ENCODE measurements at places on chromosomes 16 and 17.
A peak's percentile ranks its signal among the peaks of the same experiment; 100 is the strongest.

DNA sequence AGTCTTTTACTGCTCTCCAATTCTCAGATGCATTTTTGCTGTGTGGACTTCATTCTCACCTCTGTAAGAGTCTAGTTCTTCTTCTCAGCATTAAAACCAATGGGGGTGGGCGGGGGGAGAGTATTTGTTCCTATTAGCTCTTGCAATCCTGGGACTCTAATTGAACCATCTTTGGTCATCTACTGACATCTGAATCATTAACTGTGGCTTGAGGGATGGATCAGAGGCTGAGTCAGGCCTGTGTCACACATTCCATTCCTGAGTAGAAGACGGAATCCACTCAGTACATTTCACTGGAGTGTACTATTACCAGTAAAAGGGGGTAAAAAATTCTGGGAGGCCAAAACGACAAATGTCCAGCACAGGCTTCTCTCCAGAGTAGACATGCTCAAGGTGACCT lies 12.8 kb upstream of the ZNF23 start:
- DNase-seq = peak; percentile 65

GRCh38 chr16:82584553-82585152 lies 42.1 kb upstream of the CDH13 start:
- no peak for DNase-seq

DNA sequence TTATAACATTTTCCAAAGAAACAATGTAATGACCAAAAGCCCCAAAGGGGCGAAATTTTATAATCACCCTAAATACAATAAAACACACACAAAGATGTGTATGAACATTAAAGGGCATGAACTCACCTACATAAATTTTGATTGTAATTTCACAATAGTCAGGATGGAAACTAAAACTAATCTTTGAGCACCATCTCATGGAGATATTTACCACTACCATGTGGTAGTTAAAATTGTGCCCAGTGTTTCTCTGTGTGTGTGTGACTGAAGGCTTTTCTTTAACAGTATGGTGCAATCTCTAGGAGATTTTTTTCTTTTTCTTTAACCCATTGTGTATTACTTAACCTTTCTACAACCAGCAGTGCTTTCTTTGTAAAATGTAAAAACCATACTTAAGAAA lies 19.7 kb upstream of the MEIOC start:
- peak; percentile 32 for DNase-seq

GRCh38 chr16:57735755-57736418 lies at the start of gene KATNB1:
Gene KATNB1, plus strand, starts transcription at chr16:57735770. Its CDS starts 1,474 bp downstream, at chr16:57737244.
- peak; percentile 20 for DNase-seq

DNA sequence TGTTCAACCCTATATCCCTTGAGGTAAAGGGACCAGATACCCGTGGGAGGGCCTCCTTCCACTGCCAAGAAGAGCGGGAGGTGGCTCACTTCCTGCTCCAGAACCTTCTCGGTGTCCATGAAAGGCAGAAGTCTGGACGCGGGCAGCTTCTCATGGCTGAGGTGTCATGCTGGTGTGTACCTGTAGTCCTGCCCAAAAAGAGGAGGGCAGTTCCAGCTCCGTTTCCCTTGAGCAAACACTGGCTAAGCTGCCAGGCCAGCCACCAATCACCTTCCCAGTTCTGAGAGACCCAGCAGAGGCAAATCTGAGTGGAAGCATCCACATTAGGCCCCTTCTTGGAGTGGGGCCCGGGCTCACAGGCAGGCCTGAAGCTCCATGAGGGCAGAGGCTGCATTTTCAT lies 5.6 kb downstream of the TMEM11 start:
- no peak for DNase-seq

DNA sequence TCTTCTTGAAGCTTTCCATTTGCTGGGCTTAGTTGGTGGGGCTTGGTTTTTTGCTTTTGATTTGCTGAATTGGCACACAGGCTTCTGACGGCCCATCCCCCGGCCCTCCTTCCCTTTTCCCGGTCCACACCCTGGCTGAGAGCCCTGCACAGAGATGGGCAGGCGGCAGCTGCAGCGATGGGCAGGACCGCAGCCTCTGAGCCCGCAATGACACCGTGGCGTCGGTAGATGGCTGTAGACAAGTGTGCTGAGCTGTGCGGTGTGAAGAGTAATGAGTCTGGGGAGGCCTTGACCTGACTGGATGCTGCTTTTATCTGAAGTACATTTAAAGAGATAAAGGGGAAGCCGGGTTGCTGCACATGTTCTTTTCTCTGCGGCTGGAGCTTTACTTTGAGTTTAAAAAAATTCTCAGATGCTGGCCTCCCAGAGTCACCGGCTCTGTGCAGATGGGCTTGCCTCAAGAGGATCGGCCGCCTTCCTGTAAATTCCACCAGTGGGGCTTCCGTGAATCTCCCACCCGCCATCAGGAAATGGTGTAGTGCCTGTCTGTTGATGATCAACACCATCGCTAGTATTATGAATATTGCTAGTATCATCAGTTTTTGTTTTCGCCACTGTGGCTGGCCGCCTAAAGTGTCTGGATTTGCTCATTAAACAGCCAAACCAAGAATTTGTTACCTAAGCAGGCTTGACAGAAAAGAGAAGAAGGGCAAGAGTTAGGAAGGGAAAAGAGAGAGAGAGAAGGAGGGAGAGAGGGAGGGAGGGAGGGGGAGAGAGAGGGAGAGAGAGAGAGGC lies 245.6 kb upstream of the RBFOX1 start:
- DNase-seq = peak; percentile 31

DNA sequence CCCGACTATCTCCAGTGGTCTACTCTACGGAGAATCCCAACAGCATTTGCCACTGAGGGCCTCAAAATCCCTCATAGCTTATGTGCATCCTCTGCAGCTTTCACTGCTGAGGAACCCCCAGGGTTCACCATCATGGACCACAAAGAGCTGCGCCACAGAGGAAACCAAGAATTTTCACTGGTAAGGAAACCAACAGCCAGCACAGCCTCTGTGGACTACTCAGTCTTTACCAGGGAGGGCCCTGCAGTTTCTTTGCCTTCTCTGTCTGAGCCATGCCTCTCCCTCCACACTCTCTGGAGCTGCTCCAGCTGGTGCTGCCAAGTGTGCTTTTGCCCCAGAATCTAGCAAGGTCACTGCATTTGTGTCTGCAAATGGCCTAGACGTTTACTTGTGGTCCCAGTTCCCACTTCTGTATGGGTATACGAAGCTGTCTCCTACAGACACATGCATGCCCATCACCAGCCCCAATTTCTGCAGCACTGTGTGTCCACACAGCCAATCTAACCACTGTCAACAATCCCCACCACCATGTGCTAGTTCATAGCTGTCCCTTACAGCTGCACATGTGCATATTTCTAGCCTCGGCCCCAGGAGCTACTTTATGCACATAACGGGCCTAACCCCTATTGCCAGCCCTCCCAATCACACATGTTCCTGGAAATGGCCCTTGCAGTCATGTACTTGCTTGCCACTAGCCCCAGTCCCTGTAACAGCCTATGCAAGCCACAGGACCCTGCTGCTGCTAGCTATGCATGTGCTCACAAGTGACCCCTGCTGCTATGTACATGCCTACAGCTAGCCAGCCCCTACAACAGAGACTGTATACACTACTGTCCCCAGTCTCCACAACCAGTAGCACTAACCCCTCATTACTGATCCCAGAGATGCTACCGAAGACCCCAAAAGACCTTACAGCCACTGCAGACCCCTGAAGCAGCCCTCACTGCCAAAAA lies 1437.4 kb downstream of the CDH11 start:
- no peak for DNase-seq

GRCh38 chr17:10092595-10092994 lies 105.8 kb downstream of the GAS7 start:
- no peak for DNase-seq

GRCh38 chr17:28720247-28720996 lies 637 bp downstream of the RPL23A start:
- no peak for DNase-seq

DNA sequence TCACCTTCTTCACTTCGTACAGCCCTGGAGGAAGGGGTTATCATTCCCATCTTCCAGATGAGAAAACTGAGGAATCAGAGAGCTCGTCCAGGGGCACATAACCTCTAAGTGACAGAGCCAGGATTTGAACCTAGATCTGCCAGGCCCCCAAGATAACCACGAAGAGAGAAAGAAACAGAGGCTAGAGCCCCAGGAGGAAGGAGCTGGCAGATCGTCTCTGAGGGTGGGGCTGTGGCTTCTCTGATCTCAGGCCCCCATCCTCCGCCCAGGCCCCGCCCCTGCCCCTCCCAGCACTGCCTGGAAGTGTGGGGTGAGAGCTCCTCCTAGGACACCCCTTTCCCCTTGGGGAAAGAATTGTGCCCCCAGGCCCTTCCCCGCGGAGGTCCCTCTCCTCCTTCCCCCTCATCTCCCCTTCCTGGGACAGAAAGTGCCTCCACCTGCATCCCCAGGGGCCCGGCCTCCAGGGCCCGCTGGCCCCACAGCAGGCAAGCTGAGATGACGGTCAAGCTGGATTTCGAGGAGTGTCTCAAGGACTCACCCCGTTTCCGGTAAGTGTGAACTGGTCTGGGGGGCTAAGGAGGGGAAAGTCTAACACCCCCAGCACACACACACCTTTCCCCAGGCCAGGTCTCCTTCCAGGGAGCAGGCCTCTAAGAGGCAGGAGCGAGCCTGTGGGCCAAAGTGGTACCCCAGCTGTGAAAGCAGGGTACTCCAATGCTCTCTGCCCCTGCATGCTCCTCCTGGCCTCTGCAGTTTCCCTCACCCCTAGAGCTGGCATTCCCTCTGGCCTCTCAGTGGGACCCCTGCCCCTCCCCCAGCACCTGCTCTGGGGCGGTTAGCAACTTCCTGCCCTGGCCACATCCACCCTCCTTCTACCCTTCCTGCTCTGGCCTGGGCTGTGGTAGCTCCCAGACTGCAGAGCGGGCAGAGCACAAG lies at the start of gene ACAP1:
Gene ACAP1, plus strand, starts transcription at position 290 of the 936 bp plus-strand sequence. Its CDS starts 206 bp downstream, at position 496.
- DNase-seq = no peak

- no peak for DNase-seq
These were observed 231.6 kb upstream of the DYNLRB2 start for GRCh38 chr16:80309178-80309577.

DNA sequence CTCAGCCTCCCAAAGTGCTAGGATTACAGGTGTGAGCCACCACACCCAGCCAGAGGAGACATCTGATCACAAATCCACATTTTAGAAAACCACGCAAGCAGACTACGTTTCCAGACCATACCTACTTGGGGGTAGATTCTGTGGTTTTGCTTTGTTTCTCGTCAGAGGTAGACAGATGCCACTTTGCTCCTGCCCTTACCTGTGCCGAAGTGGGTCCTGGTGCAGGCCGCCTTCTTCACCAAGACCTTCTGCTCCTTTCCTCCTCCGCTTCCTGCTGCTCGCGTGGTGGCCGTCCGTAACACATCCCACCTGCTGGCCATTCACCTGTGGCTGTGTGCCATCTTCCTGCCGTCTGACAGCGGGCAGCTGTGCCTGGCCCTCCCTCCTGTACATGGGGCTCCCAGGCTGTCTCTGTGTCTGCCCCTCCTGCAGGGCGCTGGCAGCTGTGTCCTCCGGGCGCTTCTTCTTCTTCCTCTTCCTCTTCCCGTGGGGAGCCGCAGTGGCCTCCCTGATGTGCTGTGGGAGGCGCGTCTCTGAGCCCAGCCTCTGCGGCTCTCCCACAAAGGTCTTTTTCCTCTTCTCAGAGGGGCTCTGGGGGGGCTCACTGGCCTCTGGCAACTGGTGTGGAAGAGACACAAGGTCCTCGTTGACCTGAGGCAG lies 21.2 kb upstream of the CYTH1 start:
- DNase-seq = no peak

GRCh38 chr16:90019543-90020259 lies 445 bp upstream of the DBNDD1 start:
- DNase-seq = peak; percentile 71

DNA sequence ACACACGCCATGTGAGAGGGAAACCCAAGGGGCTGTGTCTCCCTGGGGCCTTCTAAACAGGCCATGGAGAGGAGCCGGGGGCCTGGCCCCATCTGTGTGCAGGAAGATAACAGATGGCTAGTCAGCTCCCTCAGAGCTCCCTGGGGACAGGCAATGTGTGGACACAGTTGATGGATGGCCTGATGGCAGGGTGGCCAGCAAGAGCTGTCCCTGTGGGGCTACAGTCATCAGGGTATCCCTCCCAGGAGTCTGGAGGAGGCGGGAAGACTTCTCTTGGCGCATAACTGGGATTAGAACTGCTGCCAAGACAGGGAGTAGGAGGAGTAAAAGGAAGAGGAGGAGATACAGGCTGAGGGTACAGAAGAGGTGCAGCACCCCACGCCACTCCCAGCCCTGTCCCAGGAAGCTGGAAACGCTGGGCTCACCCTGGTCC lies 17.3 kb downstream of the MYO18A start:
- no peak for DNase-seq

DNA sequence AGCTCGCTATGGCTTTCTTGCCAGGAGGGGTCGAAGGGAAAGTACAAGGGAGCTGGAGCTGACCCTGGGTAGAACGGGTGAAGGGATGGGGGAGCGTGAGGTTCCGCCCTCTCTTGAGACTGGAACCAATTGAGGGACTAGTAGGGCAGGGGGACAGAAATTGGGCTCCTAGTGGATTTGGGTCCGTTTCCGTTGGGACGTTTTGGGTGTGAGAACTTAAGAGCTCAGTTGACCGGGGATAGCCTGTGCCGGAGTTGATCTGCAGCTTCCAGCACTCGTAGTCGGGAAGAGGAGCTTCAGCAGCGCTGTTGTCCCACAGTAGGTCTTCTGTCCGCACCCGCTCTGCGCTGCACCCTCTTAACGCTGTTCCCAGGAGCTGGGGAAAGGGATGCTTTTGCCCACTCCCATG lies 481 bp downstream of the CNTROB start:
- DNase-seq = no peak

DNA sequence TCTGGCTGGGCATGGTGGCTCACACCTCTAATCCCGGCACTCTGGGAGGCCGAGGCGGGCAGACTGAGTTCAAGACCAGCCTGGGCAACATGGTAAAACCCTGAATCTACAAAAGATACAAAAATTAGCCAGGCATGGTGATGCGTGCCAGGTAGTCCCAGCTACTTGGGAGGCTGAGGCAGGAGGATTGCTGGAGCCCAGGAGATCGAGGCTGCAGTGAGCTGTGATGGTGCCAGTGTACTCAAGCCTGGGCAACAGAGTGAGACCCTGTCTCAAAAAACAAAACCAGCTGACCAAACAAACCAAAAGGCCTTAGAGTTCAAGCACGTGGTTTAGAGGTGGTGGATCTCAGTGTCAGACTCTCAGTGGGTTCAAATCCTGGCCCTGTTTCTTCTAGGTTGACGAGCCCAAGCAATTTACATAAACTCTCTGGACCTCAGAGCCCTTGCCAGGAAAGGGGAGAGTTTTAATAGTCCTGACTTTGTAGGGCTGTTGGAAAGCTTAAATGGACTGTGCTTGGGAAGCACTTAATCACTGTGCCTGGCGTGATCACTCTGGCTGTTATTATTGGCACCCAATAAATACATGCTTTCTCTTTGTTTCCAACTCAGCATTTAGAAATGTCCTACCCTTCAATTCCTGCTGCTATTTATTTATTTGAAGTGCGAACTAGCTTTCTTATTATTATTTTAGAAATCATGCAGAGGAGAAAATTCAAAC lies 44.7 kb downstream of the ABCC1 start:
- no peak for DNase-seq

- peak; percentile 82 for DNase-seq
These were observed 4.2 kb downstream of the METRNL start for GRCh38 chr17:83083368-83084201.

DNA sequence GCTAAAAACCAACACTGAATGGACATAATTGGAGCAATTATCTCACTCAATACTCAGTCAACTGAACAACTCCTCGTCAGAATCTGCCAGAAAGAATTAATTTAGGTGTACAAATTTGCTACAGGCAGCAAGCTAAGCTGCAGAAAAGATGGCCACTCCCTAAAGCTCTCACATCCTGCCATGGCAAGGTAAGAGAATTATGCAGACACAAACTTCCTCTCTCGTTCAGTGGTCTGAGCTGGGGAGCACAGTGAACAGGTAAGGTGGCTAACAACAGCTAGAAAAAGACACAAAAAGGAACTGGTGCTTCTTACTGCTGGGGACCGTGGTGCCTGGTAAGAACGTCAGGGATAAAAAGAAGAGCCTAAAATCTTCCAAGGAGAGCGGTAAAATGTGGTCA lies 74.9 kb upstream of the BCAR1 start:
- DNase-seq = no peak
